GDM1 (cell line): ENCODE measurements at places on chromosomes 5 and 9.

DNA sequence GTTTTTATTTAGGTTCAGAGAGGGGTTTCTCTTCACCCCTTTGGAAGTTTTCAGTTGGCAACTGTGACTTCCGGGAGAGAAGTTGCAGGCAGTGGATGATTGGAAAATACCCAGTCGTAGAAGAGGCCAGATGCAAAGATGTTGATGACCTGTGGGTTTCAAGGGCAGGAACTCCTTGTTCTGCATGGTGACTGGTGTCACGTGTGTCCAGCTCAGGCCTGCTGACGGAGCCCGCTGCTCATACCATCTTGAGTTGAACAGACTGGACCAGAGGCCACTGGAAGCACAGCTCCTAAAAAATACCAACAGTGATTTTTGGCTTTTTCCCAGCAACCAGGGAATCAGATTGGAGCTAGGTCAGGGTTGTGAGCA is 243.9 kb upstream of the KLF4 start:
- no peak for DNase-seq

GRCh38 chr5:9340085-9340484 is 205.8 kb downstream of the SEMA5A start:
- DNase-seq = no peak

GRCh38 chr5:141897425-141897824 is 19.2 kb upstream of the PCDH1 start:
- DNase-seq = no peak

- no peak for DNase-seq
Observed at GRCh38 chr9:130473566-130473965, 28.8 kb downstream of the ASS1 start.

GRCh38 chr9:124102363-124102762 is 90.8 kb downstream of the LHX2 start:
- no peak for DNase-seq
